ENCODE measurements at places on chromosomes 12 and 14.
A peak's percentile ranks its signal among the peaks of the same experiment; 100 is the strongest.

DNA sequence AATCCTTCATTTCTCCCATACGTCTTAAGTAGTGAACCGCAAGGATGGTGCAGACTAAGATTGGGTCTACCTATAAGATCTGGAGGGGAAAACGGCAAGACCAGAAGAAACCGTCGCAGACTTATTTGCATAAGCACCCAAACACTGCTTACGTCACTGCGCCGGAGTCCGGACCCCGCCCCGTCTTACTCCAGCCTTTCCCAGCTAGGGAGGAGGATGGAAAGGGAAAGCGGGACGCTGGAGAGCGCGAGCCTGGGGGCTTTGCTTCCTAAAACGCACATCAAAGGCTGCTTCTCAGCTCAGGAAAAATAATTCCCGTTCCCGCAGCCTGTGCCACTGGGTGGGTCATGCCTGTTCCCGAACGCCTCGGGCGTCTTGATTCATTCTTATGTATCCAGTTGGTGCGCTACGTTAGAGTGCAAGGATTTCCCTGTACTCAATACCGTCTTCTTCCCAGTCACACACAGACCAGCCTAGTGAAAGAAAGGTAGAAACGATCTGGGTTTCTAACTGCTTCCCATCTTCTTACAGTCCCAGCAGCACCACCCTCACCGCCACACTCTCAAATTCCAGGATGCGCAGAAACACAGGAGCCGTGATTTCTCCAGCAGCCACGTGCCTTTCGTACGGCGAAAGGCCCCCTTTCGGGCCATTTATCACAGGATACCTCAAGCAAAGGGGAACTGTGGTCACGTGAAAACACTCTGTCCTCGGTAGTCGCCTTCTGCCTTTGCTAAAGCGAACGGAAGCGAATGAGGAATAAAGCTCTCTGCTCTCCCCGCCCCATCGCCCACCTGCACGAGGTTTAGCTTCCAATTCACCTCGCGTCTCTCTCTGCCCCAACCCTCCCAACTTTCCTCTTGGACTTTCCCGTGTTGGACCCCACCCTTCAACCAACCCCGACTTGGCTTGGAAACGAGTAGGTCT, 1.1 kb downstream of the SLC6A15 start:
- no peak for DNase-seq

GRCh38 chr12:15982921-15983320, 71.8 kb downstream of the DERA start:
- no peak for DNase-seq

- DNase-seq = no peak
Observed at GRCh38 chr12:112370868-112371510, 11.2 kb downstream of the HECTD4 start.

DNA sequence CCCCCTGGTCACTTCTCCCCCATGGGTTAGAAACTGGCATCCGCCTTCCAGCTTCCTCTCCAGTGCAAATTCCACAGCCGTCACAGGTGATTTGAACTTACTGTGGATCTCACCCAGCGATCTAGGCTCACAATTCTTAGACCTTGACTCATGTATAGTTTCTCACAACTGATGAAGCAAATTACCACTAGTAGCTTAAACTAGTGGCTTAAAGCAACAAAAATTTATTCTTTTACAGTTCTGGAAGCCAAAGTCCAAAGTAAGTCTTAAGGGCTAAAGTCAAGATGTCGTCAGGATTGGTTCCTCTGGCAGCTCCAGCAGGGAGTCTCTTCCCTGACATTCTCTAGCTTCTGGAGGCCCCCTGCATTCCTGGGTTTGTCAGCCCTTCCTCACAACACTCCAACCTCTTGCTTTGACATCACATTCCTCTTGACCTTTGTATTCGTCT, 117.4 kb downstream of the KTN1 start:
- no peak for DNase-seq

DNA sequence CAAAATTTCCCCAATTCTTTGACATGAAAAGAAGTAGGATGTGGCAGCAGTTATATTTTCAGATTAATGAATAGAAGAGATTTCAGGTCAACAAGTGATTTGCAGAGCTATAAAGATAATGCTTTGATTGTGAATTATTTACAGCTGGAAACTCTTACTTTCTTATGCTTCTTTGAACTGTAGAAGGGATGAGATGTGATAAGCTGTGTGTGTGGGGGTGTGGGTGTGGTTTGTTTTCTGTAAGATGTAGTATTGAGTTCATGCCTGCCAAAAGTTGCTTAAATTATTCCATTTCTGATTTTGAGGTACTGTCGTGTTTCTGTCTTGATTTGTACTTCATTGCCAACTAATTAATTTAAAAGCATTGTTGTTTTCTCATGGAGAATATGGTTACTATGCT, 22.7 kb downstream of the AEBP2 start:
- DNase-seq = peak; percentile 39

GRCh38 chr12:59194794-59195193, 274.5 kb upstream of the LRIG3 start:
- DNase-seq = no peak

DNA sequence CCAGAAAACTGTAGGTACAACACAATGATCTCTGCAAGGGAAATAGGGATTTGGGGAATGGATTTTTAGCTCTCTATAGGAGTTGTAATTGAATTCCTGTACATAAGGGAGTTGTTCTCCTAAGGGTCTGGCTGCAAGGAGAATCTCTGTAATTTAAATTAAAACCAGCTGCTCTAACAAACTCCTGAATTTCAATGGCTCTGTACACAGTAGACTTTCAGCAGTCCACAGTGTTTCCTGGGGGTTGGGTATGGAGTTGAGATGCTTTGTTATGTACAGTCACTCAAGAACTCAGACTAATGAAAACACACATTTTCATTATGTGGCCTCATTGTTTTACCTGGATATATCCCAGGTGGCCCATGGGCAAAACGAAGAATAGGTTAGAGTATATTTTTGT, 93.2 kb downstream of the NAV3 start:
- DNase-seq = no peak

DNA sequence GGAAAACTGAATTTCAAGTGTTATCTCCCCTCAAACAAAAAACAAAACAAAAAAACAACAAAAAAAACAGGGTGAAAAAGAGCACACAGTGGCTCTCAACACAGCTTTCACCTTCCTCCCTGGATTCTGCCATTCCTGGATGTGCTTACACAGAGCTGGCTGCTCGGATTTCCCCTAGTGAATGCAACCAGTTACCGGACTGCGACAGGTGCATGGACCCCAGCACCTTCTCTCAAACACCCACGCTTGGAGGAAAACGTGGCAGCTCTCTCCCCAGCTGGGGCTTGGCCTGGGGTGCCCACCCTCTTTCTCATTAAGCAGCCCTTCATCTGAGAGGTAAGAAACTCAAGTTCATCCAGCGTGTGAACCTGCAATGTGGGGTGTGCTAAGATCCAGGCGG, 33.5 kb upstream of the DICER1 start:
- DNase-seq = no peak

- DNase-seq = no peak
Observed at GRCh38 chr14:26191123-26191522, 406.7 kb downstream of the NOVA1 start.

DNA sequence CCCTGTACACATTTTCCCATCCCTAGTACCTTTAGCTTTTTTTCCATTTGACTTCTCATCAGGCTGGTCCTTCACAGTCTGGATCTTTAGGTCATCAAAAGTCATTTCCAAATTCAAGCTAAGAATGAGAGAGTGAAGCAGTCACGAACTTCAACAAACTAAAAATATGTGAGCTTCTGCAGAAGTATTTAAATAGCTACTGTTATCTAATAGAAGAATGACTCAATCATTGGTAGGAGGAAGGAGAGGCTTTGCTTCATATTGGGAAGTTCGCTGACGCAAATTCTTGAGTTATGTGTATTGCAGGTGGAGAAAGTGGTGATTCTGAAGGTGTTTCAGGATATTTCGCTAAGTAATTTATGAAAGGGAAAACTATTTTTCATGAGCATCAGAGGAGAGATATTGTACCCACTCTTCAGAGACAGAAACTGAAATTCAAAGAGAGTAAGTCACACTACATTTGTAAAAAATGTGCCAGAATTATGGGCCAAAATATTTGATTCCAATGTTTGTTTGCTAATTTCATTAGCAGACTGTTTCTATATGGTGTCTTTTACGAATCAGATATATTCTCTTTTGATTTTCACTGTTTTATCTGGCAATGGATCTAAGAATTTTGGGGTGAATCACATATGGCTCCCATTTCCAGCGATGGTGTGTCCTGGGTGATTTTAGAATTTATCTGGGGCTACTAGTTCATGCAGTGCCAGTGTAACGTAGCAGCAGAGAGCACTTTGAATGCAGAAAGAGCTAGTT, at the start of gene OLR1:
OLR1 (minus strand) TSS at position 160 of the 756 bp plus-strand sequence; CDS start at position 105, 55 bp downstream.
- no peak for DNase-seq

- DNase-seq = no peak
Observed at GRCh38 chr14:51663783-51664326, 12.1 kb downstream of the FRMD6 start.

DNA sequence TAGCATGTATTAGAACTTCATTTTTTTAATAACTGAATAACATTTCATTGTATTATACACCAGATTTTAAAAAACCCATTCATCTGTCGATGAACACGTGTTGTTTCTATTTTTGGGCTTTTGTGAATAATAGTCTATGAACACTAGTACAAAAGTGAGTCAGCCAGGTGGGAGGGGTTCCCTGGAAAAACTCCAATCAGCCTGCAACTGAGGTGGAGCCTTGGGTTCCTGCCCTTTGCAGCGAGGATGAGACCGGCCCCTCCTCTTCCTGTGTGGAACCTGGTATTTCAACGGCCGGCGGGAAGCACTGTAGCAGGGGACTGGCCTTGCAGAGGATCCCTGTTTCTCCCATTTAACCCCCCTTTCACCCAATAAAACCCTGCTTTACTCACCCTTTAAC, 56.1 kb downstream of the LMNTD1 start:
- no peak for DNase-seq

- DNase-seq = no peak
Observed at GRCh38 chr12:65918021-65918420, 93.7 kb downstream of the HMGA2 start.

DNA sequence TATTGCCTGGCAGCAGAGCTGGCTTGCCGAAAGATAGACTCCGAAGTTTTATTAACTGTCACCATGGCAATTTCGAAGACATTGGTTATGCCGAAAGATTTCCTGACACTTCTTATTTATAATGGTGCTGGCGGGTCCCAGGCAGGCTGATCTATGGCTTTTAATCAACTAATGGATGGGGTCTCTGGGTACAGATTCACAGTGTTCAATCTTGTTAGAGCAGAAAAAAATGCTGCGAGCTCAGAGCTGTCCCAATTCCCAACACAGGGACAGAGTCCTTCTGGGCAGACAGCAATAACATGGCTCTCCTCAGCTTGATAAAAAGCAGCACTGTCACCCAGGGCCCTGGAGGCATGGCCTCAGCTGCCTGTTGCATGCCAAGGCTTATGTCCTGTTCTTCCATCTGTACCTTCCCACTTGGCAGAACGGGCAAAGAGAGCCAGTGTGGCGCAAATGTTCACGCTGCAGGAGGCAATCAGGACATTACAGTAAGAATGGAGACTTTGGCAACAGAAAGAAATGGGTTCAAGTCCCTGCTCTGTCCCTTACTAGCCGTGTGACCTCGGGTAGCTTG, 228.2 kb upstream of the PWP1 start:
- no peak for DNase-seq

GRCh38 chr12:112430929-112431328, 12.2 kb downstream of the PTPN11 start:
- no peak for DNase-seq

GRCh38 chr14:55980970-55981369, 137.2 kb upstream of the PELI2 start:
- DNase-seq = no peak

GRCh38 chr12:1377117-1377516, 217.3 kb downstream of the FBXL14 start:
- no peak for DNase-seq
